AG04450 (cell line): ENCODE measurements at places on chromosomes 2 and 18.

GRCh38 chr2:189304360-189304759, 124.8 kb upstream of the COL5A2 start:
- no peak for DNase-seq

GRCh38 chr2:206701952-206702605, 16.1 kb downstream of the DYTN start:
- DNase-seq: no peak

DNA sequence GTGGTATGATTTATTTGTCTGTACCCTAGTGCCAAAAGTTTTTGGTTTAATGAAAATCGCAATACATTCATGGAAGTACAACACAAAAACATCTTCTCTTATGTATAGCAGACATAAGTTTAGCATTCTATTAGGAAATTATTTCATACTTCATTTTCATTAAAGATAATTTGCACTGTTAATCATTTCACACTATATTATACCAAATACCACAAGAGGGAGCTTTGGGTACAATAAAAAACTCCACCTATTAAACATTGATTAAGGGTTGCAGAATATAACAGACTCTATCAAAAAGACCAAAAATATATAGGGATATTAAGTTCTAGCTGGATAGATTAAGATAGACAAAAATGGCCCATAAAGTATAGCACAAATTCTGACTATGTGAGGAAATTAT, 79.0 kb downstream of the SLC66A3 start:
- DNase-seq: no peak

- no peak for DNase-seq
Measured at GRCh38 chr18:76589316-76589715, 94.3 kb upstream of the ZNF516 start.

GRCh38 chr2:52035391-52035790, 1003.5 kb upstream of the NRXN1 start:
- no peak for DNase-seq

DNA sequence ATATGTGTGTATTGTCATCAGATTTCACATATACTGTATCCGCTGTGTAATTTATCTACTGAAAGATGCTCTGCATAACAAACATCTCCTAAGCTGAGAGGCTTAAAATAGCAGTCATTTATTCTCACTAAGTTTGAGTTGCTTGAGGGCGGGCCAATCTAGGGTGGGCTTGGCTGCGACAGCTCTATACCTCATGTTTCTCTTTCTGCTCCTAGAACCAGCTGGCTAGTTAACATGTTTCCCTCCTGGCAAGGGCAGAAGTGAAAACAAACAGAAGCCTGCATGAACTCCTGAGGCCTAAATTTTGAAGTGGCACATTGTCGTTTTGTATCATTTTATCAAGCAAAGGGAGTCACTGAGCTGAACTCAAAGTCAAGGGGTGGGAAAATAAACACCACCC, 585.0 kb upstream of the VRK2 start:
- DNase-seq: no peak

DNA sequence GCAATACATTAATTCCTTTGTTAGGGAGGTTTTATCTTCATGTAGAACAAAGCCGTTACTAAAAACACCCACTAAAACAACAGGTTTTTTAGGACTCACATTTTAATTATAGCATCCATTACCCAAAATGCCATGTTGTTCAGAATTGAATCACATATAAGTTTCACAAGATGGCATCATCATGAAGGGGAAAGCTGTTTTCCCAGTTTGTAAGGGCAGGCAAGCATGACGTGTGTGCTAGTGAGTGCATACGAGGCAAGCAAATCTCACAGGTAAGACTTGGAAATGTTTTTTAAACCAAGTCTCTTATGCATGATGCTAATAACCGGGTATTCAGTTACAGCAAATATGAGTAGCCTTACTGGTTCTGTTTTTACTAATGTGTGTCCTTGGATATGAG, 111.8 kb upstream of the NFATC1 start:
- DNase-seq: no peak

DNA sequence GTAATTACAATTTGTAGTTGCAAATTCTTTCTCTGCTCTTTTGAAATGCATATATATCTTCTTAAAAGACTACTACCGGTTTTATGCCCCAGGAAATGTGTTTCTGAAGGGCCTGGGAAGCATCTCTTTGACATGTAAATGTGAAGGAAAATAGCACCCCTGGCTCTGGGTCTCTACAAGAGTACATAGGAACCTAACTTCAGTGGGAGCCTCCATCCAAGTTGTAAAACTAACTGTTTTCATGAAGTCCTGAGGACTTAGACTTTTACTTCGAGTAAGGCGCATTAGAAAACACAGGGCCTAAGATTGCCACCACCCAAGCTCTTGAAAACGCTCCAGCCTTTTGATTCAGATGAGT, 99.4 kb downstream of the CBLN2 start:
- DNase-seq: no peak

- no peak for DNase-seq
Measured at GRCh38 chr18:10768221-10768620, 242.4 kb downstream of the NAPG start.

GRCh38 chr2:55010915-55011314, 39.3 kb downstream of the RTN4 start:
- no peak for DNase-seq

- DNase-seq: no peak
Measured at GRCh38 chr2:18180912-18181311, 302.4 kb downstream of the KCNS3 start.

GRCh38 chr2:192416060-192416459, 221.3 kb upstream of the TMEFF2 start:
- no peak for DNase-seq

DNA sequence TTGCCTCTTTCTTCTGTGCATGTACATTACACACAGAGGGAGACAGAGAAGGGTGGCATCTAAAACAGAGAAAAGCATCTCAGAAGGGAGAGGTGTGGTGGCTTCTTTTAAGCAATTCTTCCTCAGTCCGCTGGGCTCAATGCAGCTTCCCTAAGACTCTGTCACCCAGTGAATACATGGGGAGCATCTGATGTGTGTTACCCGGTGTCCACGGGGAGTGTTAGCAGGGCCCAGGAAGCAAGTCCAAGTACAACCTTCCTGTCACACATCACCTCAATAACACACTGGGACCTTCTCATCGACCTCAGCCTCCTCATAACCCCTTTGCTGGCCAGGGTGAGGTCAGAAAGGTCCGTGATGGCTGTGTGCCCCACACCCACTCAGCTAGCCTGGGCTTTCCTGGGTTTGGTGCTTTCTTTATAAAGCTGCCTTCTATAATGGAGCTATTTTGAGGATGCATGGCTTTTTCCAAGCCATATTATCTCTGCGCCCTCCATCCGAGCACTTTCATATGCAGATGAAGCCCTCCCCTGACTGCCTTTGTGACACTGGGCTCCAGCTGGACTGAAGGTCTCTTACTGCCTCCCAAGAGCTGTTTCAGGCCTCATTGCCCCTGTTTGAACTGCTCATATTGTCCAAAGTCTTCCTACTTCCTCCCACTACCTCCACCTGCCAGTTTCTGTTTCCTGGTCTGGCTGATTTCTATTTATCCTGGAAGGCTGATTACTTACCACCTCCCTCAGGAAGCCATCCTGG, 21.4 kb downstream of the TNFRSF11A start:
- DNase-seq: no peak

- no peak for DNase-seq
Measured at GRCh38 chr18:66013969-66014368, 263.2 kb downstream of the CDH7 start.

GRCh38 chr2:38494394-38494793, 108.3 kb downstream of the HNRNPLL start:
- no peak for DNase-seq

DNA sequence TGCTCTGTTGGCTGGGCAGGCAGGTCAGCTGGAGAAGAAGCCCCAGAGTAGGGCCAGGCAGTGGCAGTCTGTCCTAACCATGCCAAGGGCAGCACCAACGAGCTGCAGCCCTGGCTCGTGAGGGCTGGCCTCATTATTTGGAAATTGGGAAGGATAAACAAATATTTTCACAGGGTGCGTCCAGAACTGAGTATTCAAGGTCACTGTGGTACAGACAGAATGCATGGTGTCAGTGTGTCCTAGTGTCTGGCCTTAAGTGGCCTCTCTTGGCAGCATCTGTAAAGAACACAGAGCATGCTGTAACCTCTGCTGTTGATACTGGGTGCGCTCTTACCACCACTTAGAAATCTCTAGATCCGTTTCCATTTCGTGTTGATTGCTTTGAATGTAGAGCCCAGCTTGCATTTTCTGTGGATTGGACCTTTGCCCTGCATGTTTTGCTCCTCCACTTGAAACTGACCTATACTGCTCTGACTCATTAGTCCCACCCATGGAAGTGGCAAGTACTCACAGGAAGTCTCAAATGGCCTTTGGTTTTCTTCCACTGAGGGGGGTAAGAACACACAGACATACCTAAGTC, 88.2 kb downstream of the GREB1L start:
- no peak for DNase-seq

DNA sequence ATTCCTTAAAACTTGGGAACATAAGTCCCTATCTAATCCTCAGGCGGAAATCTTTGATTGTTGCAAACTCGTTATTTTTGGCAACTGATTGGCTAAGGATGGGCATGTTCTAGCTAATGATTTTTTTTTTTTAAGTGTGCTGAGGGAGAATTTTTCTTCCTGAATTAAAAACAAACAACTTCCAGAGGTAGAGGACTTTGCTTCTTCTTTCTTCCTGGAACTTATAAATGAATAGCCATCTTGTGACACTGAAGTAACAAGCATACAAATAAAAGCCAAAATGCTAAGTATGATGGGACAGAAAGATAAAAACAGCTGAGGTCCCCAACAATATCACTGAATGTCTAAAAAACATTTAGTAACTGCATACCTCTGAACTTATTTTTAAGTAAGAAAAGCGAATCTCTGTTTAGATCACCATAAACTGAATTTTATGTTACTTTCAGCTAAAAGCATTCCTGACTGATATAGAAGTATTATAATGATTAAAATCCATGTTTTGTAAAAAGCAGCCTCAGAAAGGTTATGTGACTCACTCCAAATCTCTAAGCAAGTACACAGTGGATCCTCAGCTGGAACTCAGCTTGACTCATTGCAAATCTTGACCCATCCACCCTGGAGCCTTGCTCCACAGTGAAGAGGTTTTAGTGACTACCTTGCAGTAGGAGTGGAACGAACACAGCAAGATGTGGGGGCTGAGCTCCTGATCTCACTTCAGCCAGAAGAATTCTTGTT, 344.4 kb downstream of the CLIP4 start:
- peak; percentile 62 for DNase-seq

DNA sequence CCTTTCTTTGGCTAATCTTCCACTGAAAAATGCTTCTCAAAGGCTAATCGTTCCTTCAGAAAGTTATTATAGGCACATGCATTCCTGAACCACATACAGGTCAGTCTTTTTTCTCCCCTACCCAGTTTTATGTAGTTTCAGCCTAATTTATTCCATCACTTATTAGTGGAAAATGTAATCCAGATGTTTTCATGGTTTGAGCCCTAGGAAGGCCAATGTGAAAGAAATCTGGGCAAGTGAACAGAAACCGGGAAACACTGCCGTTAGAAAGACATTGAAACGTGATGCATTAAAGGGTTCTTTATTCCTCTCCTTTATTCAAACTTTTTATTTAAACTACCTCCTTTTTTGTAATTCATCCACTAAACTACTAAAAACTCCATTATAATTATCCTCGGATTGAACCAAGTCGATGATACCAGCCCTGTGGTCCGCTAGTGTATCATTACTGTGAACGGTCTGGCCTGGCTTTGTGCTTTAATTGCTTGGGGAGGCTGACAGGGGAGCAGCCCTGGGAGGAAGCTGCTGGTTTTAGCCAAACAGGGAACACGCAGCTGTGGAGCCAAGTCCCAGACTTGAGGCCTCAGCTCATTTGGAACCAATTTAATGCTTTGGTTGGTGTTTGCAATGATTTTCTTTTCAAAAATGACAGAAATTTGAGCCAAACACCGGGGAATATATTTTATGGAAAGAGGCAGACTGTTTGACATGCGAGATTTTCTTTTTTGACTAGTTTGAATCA, 149.2 kb downstream of the ARHGAP28 start:
- DNase-seq: no peak

DNA sequence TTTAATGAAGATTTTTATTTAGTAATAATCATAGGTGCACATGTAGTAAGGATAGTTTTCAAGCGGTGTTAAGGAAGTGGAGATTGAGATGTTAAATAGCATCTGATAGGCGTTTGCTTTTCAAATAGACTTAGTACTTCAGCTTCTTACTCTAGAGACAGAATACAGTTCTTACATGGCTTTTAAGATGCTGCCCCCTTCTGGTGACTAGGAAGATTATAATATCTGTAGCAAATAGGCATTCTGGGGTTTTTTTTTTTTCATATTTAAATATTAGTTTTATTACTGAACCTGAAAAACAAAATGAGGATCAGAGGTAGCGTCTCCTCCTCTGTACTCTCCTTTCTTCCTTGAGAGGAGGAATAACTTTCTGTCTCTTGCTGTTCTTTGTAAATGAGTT, 100.2 kb downstream of the AGAP1 start:
- DNase-seq: peak; percentile 73

DNA sequence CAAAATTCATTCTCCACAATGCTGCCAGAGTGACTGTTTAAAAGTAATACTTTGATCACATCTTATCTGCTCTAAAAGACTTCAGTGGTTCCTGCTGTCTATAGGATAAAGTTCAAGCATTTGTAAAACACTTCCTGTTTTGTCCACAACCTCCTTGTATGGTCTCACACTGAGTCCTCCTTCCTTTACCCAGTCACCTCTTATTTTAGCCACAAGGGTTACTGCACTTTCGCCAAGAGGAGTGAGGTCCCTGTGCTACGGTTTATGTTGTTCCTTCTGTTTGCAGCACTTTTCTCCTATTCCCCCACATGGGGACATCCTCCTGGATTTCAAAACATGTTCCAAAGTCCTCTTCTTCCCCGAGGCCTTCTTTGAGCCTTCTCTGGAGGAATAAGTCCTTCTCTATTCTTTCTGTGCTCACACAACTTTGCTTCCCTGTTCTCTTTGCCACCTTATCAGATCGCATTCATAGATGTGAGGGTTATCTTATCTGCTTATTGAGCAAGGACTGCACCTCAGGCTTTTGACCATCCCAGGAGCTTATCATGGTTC, 112.2 kb upstream of the NABP1 start:
- DNase-seq: no peak

DNA sequence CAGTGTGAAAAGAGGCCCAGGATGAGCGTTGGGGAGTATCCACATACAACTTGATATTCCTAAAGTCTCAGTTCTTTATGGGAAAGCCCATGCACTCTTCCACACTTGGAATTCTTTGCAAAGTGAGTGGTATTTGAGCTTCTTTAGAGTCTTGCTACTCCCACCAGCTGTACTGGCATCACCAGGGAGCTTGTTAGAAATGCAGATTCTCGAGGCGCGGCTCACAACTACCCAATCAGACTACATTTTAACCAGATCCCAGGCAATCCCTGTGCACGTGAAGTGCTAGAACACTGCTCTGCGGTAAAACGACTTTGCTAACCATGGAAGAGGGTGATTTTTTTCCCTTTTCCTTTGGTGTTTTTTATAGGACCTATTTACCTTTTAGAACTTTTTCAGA, 184.7 kb downstream of the NEDD4L start:
- DNase-seq: no peak

DNA sequence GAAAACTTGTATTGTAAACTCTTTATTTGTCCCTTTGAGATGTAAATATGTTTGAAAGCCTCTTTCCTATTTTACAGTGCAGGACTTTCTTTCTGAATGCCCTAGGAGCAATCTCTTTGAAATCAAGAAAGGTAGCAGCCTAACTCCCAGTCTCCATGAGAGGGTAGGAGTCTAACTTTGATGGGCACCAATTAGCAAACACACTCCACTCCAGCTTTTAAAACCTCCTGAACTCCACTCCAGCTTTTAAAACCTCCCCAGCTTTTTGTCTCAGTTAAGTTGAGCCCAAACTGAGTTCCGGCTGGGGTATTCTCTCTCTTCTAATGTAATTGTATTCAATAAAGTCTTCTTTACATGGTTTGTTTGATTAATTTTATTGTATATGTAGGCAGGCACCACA, 493.7 kb upstream of the CDH7 start:
- DNase-seq: no peak
